Brain (organoid and tissue), 16 donors: ENCODE measurements at places on chromosomes 2 and 18. TPM values are rescaled to one million over a fixed set of nuclear protein-coding genes. Genes with fewer than 3 reads are reported as not detected.
A peak's percentile ranks its signal among the peaks of the same experiment; 100 is the strongest.

Gene UGT1A4
- not detected for polyA plus RNA-seq

GRCh38 chr2:239252393-239252792 lies 148.4 kb downstream of the HDAC4 start:
- no peak for DNase-seq

DNA sequence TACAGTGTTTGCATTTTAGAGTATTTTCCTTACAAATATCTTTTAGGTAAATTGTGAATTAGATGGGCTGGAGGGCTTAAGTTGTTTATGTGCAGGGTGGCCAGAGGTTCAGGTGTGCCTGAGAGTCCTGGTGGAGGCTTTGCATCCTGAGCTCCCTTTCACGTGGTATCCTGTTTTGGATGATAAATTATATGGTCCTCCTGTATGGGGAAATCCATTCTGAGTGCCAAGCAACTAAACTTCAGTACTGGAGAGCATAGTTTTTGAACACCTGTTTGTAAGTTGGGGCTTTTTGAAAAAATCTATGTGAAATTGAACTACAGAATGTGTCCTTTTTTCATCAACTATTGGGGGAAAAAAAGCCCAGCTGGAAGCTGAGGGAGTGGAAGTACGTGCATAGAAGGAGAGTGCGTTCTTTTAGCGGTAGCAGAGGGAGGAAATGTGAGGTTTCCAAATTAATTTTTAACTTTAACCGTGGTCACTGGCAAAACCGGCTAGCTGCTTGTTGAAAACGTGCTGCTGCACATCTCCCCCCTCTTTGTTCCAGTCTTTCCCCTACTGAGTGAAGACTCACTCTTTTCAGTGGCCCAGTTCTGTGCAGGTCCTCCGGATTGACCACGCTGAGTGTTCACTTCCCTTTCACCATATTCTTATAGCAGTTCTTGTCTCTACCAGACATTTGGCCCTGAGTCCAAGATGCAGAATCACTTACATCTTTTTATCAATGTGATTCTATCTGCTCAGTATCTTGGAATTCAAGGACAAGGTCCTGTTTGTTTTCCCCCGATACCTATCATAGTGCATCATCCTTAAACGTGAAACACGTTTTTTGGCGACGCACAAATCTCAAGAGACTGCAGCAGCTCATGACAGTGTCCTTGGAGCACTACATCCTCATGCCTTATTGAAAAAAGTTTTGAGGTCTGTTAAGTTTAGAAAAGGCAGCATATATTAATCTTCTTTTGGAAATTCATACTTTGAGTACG lies 15.3 kb downstream of the CNOT11 start:
- no peak for DNase-seq

DNA sequence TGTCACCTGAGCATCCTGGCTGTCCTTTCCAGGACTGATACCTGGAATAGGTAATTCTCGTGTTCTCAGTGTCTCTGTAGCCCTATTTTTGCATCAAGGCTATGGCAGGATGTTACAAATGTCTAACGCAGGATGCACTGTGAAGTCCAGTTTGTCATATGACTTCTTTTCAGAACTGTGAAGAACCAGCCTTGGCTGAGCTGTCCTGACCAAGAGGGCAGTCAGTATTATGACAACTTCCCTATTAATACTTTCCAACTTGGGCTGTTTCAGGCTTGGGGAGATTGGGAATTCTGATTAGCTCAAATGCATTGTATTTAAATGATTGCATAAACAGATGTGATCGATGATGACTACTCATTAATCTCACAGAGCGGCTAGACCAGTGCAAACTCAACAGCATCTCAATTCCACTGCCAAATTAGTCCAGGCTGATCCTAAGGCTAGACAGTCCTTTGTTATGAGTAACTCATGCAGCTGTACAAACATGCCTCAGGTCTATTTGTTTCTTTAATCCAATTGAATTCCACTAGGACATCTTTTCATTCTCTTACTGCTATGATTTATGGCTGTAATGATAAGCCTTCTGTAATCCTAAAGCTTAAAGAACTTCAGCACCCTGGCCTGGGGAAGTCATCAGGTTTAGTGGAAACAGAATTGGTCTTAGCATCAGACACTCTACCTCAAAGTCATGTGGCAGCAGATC lies 331.6 kb downstream of the KCNS3 start:
- DNase-seq = no peak

GRCh38 chr2:63378589-63378988 lies 209.7 kb downstream of the WDPCP start:
- no peak for DNase-seq

DNA sequence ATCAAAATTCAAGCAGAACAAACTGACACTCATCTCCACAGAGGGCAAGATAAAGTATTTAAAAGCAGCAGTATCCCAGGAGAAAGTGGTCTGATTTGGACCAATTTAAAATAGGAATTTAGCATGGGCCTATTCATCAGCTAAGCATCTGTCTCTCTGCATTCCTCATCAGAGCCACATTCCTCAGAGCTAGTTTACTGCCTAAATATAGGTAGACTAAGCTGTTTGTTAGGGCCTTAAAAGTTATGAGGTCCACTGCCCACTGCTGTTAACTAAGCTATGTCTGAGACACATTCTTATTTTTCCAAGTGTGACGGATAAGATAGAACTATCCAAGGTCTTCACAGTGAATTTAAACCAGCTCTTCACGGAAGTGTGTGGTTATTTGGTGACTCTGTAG lies 17.6 kb downstream of the NEB start:
- no peak for DNase-seq

DNA sequence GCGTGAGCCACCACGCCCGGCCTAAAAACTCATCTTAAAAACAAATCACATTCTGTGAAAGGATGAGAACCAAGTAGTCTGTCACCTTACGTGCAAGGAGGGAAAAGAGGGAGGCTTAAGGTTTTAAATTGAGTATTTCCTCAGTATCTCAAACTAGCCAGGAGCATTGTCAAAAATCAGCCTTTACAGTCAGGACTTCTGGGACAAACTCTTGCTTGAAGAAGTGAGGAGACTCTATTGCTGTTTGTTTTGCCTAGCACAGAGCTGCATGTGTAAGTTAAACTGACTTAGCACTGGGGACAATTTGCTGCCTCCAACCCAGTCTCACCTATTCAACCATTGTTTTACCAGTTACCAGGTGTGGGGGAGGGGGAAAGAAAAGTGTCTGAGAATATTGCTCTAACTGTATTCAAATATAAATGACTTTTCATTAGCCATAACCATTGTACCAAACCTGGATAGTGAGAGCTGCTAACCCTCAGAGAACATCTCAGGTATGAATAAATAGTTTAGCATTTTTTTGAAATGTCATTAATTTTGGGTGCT lies 3.6 kb downstream of the INO80D start:
- DNase-seq = no peak

Gene HOXD4
- not detected for polyA plus RNA-seq

Gene EFHD1
- 263 TPM for polyA plus RNA-seq

Gene HOXD10
- polyA plus RNA-seq = 17.2 TPM

DNA sequence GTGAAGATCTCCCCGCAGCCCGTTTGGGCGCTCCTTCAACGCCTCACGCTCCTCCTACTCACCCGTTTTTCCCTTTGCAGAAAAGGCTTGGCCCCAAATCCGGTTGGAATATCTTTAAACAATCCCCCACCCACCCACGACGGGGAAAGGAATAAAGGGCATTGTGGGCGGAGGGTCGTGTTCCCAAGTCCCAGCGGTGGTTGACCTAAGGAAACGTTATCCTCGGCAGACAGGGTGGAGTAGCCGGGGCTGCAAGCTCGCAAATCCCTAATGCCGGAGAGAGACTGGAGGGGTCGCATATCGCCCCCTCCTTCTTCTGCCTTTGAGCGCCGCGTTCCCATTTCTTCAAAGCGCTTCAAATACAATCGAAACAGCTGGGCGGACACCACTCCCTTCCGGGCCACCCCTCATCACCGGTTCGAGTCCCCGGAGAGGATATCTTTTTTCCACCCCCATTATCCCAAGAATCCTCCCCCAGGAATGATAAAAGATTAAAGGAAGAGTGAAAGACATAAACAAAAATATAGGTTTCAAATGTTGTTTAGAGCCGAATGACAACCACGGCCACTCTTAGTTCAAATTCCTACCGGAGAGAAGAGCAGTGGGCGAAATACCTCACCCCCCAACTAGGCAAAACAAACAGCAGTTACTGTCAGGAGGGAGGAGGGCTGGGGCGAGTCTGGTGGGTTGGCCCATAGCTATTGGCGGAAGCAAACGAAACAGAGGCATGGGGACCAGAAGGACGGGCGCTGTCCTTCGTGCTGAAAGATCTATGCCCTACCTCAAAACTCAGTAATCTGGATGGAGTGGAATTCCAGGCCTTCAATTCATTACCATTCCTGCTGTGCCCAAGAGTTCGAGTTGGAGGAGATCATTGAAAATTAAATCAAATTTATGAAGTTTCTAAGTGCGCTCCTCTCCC lies 2.8 kb upstream of the GAD1 start:
- peak; percentile 75 for DNase-seq

- peak; percentile 60 for DNase-seq
Measured at GRCh38 chr2:46379213-46380037, 82.2 kb downstream of the EPAS1 start.

DNA sequence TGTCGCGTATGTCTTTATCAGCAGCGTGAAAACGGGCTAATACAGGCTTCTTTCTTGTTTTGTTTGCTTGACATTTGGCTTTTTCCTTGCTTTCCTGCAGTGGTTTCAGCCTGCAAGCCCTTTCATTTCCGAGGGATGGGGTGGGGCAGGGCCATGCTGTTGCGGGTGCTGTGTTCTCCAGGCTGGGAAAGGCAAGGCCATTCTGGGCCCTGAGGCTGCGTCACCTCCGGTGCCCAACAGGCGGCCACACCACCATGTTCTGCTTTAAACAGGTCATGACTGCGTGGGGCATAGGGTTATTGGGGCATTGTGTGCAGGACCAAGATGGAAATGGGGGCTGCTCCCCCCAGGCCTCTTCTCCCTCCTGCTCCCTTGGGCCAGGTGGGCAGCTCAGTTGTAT lies 38.6 kb upstream of the PLB1 start:
- no peak for DNase-seq
